GM20000 (cell line): ENCODE measurements at places on chromosomes 2 and 18.

DNA sequence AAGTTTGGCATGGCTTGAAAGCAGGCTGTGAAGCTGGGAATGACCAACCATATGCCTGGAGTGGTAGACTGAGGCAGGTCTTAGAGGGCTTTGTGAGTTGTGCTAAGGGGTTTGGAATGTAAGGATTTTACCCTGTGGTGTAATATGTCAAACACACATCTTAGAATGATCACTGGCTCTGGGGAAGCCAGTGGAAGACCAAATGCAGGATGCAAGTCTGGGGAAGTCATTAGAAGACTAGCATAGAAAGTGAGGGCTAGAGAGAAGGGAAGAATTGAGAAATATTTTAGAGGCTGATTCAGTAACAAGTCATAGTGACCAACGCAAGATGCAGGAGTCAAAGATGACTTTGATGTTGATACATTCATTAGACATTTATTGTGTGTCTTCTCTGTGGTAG, 3.5 kb upstream of the FHOD3 start:
- no peak for DNase-seq

DNA sequence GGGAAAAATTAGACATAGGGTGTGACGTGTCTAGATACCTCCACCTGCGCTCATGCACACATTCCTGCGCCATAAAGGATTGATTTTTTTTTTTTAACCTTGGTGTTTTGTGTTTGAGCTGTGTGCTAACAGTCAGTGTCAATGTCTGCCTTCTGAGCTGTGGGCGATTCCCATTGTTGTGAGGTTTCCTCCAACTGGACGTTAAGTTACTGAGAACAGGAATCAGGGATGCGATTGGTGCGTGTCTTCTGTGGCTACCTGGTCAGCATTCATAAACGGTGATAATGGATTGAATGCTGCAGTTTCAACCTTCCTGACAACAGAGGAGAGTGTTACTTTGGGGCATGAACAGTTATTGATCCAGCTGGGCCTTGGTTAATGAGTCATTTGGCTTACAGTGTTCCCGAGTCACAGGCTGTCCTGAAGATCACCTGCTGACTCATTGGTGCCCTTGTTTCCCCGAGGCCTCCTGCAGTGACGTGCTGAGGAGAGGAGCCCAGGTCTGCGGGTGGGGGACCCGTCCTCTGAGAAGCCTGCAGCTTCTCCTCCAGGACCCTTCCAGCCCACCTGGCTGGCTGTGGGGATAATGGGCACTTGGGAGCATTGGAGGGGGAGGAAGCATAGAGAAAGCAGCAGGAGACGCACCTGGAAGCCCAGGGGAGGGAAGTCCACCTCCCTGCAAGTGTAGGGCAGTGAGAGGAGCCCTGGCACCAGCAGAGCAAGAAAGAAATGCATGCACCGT, 25.8 kb upstream of the CABYR start:
- DNase-seq = no peak

DNA sequence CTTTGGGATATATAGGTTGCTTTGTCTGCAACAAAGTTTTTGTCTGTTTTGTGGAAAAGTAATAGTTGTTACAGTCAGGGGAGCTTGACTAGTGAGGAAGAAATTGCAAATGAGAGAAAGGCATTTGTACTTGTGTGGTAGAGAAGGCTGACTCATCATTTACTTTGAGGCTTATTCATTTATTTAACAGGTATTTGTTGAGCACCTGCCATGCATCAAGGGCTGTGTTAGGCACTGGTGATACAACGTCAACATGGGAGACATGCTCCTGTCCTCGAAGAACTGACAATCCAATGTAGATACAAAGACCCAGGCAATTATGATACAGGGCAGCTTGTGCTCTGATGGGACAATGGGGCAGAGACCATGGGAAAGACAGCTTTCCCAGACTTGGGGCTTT, 79.5 kb downstream of the UPP2 start:
- no peak for DNase-seq

- no peak for DNase-seq
Measured at GRCh38 chr2:16167451-16167861, 227.1 kb downstream of the MYCN start.

DNA sequence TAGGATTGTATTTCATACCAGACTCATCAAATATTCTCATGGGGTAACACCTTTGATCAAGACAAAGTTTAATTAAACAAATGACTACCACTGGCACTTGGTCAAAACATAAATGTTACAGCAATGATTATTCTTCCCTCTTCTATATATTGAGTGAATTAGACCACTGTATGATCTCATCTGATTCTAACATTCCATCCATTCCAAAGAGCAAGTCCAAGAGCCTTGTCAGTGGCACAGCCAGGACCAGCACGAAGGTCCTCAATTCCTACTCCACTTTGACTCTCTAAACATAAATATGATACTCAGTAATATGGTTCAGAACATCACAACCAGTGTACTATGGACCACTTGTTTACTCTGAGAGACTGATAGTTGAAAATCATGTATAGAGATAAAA, 86.4 kb downstream of the AP1S3 start:
- no peak for DNase-seq
